ENCODE measurements at places on chromosomes 7 and 10.

DNA sequence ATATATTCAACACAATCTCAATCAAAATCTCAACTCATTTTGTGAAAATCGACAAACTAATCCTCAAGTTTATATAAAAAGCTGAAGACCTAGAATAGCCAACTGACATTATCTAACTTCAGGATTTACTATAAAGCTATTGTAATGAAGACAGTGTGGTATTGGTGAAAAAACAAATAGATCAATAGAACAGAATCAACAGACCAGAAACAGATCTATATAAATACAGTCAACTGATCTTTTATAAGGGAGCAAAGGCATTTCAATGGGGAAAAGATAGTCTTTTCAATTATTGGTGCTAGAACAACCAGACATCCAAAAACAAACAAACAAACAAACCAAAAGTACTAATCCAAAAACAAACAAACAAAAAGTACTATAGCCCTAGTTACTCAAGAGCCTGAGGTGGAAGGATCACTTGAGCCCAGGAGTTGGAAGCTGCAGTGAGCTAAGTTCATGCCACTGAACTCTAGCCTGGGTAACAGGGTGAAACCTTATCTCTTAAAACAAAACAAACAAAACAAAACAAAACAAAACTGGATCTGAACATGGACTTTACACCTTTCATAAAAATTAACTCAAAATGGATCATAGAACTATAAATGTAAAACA is 26.6 kb upstream of the AKR1D1 start:
- DNase-seq, result no peak

GRCh38 chr7:43693687-43694398 is 35.5 kb downstream of the COA1 start:
- no peak for DNase-seq

- no peak for DNase-seq
Observed at GRCh38 chr7:18788026-18788425, 292.5 kb downstream of the HDAC9 start.

DNA sequence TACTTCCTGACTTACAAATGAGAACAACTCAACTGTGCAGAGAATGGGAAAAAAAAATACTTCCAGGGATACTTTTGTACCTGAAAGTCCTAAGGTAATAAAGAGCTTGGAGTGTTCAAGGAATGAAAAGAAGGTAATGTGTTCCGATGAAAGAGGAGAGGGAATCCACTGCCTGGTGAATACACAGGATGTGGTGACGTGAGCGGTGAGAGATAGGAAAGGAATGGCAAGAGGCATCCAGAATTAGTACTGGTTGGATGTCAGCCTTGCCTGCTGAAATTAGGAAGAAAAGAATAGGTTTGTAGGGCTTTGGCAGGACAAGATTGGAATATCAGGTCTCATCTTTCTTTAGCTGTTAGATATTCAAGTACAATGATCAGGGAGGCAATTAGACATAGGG is 347.7 kb downstream of the POM121L12 start:
- DNase-seq, result no peak

DNA sequence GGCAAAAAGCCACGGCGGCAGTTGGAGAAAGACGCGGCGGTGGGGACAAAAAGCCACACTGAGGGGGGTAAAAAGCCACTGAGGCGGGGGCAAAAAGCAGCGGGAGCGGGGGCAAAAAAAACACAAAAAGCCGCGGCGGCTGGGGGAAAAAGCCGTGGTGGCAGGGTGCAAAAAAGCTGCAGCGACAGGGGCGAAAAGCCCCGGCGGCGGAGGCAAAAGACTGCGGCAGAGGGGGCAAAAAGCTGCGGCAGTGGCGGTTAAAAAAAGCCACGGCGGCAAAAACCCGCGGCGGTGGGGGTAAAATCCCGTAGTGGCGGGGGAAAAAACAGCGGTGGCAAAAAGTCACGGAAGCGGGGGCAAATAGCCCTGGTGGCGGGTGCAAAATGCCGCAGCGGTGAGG is 527.3 kb downstream of the ZNF33B start:
- no peak for DNase-seq

- DNase-seq, result no peak
Observed at GRCh38 chr10:49360271-49361177, 35.4 kb downstream of the DRGX start.

- DNase-seq, result no peak
Observed at GRCh38 chr10:555682-556350, 133.7 kb downstream of the DIP2C start.

DNA sequence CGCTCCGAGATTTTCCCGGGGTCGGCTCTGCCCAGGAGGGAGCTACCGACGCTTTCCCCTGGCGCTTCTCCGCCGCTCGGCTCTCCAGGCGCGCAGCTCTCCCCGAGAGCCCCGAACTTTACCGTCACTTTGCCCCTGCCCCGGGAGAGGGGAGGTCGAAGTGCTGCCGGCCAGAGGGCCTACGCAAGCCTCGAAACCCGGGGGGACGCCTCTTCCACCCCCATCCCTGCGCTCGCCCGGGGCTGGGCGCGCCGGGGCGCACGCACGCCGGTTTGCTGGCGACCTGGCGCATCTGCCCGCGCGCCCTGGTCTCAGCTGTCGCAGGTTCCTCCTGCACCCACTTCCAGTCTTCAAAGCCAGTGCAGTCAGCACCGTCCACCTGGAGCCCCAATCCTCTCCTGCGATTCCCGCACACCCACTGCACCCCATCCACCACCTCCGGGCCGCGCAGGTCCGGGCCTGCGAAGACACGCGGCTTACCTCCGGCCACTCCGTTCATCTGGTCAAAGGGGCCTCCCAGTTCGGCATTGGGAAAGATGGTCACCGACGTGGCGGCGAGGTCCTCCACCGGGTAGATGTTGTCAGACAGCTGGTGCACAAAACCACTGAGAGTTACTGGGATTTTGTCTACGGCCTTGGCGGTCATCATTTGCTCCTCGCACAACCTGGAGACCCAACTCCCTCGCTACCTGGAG is 638 bp downstream of the EGR2 start:
- no peak for DNase-seq

GRCh38 chr7:88761779-88762178 is 2.3 kb downstream of the ZNF804B start:
- no peak for DNase-seq

GRCh38 chr10:43389867-43390266 is 18.4 kb downstream of the FXYD4 start:
- DNase-seq, result no peak

GRCh38 chr10:78199005-78199725 is 165.5 kb downstream of the RPS24 start:
- DNase-seq, result no peak

- DNase-seq, result no peak
Observed at GRCh38 chr7:33692956-33693355, 212.4 kb upstream of the BMPER start.

DNA sequence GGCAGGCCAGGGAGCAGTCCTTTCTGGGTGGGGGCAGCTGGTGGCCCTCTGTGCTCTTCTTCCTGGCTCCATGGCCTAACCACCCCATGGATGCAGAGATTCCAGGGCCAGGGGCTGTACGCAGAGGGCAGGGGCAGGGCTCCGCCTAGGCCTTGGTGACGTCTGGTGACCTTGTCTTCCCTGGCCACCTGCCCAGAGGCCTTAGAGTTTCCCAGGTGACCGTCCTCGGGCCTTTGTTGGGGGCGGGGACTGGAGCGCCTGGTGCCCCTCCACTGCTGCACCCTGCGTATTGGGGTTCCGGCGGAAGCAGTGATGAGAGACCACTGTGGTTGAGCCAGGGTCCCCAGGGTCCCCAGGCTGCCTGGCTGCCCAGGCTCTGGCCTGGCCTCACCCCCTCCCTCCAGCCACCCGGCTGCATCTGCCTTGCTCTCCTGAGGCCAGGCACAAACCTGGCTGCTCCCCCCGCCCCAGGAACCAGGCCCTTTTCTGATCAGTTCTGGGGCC is 10.3 kb downstream of the PWWP2B start:
- peak; percentile 61 for DNase-seq
